ENCODE measurements at places on chromosomes 12 and 14.
A peak's percentile ranks its signal among the peaks of the same experiment; 100 is the strongest.

DNA sequence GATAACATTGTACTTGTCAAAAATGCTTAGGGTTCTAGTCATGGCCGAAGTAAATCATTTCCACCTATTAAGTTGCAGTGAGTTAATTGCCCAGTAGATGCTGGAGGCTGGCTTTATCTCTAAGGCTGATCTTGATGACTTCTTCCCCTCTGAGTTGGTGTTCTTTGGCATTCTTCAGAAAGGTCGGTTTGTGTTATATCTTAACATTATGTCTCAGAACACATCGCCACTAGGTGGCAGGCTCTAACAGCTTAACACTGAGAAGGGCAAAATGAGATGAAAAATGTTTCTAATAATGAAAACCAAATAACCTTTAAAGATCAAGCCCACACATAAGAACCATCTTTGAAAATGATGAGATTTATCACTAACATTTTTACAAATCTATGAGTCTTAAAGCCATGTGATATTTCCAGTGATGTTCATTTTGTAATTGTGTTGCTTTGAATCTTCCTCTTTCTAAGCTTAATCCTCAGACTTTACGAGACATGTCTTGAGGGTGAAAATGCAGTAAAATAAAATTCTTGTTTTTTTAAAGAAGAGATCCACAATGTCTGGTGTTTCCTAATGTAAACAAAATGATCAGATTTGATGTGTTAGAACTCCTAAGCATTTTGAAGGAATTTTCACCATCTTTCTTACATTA, 28.6 kb downstream of the SUDS3 start:
- peak; percentile 3 for DNase-seq

- DNase-seq: no peak
Measured at GRCh38 chr14:88333036-88333435, 10.0 kb upstream of the KCNK10 start.

- no peak for DNase-seq
Measured at GRCh38 chr14:76081642-76082041, 70.1 kb upstream of the GPATCH2L start.

GRCh38 chr12:28097221-28097620, 93.0 kb upstream of the CCDC91 start:
- DNase-seq: no peak

- peak; percentile 8 for DNase-seq
Measured at GRCh38 chr12:51082561-51083125, 753 bp downstream of the CSRNP2 start.

DNA sequence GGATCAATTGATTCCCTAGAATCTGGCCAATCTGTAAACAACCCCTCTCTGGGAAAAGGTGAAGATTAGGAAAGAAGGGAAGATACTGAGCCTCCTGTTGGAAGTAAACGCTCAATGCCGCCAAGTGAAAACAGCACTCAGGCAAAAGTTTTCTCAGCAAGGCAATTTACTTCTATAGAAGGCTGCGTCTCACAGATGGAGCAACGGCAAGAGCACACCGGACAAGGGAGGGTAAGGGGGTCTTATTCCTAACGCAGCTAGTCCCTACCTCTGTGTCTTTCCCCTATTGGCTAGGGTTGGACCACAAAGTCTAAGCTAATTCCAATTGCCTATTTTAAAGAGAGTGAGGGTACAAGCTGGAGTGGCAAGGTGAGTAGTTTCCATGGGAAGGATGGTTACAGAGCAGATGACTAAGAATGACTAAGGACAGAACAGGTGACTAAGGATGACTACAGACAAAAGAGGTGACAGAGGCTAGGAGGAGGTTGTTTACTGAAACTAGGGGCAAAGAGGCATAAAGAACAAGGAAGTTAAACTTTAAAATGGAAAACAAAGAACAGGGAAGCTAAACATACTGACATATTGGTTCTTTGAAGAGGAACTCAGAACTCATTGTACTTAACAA, 5.6 kb upstream of the TTC9 start:
- DNase-seq: no peak

DNA sequence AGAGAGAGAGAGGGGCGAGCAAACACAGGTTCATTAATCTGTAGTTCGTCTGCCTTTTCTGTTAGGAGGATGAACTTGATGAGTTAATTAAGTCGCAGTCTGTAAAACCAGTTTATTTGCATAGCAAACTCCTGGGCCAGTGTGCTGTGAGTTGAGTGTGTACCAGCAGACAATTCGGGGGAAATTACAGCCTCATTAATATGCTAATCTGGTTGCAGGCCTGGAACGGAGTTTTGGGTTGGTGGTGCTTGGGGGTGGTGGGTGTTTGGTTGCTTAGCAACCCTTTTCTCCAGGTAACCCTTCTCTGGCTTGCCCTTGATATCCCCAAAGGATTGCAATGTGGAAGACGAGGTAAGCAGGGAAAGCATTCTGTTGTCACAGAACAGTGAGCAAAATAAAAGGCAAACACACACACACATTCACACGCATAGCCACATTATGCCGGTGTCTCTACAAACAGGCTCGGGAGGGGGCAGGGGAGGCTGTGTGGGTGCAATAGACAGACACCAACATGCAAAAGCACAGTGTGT, 29.2 kb upstream of the LHX5 start:
- no peak for DNase-seq

- DNase-seq: no peak
Measured at GRCh38 chr12:94290353-94290752, 142.0 kb downstream of the PLXNC1 start.

DNA sequence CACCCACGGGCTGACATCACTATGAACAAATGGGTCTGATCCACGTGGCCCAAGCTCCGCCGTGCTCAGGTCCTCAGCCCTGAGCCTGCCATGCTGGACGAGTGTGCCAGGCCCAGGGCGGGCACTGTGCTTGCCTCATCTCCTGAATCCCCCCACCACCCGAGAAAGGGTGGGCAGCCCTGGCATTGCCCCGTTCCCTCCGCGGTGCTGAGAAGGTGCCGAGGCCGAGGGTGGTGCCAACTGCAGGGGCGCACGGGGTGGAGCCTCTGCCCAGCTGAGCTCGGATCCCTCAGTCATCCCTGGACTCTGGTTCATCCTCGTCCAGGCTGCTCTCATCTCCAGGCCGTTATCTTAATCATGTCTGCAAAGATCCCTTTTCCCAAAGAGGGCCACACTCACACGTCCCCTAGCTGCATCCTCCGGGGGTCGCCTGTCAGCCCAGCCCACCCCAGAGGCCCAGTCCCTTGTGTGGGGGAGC, 60.6 kb downstream of the NOC4L start:
- DNase-seq: no peak

GRCh38 chr14:98501836-98502235, 770.2 kb downstream of the BCL11B start:
- no peak for DNase-seq

DNA sequence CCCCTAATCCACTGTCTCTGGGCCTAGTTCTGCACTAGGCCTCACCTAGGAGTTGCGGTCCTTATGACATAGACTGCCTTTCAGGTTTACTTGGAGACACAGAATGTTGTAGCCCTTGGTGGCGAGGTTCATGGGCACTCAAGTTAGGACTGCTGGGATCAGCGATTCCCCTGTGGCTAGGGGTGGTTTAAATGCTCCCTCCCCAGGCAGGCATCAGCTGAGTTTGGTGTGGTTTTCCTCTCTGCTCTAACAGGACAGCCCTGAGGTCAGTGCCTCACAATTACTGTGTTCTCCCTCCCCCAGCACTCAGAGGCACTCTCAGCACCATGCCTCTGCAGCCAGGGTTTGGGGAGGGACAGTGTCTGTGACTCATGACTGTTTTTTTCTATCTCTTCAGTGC, 22.2 kb upstream of the RDH16 start:
- no peak for DNase-seq

DNA sequence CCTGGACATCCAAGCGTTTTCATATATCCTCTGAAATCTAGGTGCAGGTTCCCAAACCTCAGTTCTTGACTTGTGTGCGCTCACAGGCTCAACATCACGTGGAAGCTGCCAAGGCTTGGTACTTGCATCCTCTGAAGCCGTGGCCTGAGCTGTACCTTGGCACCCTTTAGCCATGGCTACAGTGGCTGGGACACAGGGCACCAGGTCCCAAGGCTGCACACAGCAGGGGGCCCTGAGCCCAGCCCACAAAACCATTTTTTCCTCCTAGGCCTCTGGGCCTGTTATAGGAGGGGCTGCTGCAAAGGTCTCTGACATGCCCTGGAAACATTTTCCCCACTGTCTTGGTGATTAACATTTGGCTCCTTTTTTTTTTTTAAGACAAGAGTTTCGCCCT, 11.6 kb upstream of the FAM177A1 start:
- DNase-seq: no peak
